Small intestine (tissue), 16 donors: ENCODE measurements at places on chromosomes 3 and 15. TPM values are rescaled to one million over a fixed set of nuclear protein-coding genes. Genes with fewer than 3 reads are reported as not detected.

ZNF197 gene
- polyA plus RNA-seq = 23.0 TPM

AADAC gene
- polyA plus RNA-seq = 55.5 TPM

DNA sequence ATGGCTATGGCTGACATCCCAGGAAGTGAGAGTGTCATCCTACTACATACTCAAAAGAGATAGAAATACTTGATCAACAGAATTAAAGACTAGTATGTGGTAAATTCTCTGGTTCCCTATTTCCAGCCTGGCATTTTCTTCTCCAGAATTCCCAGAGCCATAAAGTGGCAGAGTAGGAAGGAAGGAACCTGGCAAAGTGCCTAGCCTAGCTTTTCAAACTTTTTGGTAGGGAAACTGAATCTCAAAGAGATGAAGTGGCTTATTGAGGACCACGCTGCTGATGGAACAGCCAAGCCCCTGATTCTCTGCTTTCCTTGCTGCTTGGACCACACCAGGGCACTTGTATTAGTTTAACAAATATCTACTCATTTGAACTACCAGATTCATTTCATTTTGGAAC, 312.4 kb upstream of the RORA start:
- no peak overlapping the region for H3K27ac ChIP-seq
- no peaks in the 10 kb centered on the region for H3K36me3 ChIP-seq
- no peak overlapping the region for H3K4me3 ChIP-seq
- H3K27me3 ChIP-seq = no peaks in the 10 kb centered on the region

DNA sequence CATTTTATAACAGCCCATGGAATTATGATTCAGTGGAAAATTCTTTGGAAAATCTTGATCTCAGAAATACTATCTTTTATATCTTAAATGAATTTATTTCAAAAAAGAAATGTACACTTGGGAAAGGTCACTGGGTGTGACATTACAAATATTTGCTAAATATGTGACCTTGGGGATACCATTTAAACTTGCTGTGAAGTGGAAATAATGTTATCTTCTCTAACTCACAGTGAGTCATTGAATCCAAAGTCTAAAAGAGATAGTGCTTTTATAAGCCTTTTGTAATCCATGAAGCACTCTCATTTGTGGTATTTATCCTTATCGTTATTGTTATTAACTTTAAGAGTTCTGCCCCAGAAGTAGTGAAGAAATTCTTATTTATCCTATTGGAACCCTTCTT, 289.8 kb upstream of the SEMA6D start:
- H3K27me3 ChIP-seq = no peaks in the 10 kb centered on the region
- peaks cover 4% of the 10 kb centered on the region for H3K4me1 ChIP-seq
- DNase-seq = peak; percentile 59

DNA sequence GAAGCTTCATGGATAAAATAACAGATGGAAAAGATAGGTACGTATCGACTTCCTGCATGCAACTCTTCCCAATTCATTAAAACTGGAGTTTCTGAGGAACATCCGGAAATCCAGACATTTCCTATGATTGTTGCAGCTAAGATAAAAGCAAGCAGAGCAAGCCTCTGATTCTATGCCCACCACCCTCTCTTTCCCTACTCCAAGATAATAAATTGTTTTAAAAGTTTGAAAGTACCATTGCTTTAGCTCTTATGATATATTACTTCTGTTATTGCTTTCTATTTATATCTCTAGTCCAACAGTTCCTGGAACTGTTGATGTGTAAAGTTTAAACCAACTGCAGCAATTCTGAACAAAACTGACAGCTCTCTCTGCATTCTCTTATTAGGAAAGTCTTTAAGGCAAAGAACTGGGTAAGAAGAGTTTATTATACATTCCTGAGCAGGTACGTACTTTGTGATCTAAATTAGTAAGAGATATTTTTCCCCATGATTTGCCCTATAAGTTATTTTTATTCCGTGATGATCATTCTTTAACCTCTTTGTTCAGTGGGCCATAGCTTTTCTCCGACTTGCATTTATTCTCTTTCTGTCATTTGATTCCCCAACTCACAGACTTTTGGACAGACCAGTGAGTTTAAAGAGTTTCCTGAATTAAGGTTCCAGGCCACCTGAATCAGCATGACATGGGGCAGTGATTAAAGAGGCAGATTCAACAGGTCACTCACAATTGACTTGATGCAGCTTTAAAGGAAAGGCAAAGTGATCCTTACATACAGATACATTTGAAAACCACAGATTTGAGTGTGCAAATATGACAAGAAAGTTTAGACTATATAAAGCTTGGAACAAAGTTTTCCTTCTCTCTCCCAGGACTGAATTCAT, 94.2 kb upstream of the THRB start:
- H3K4me1 ChIP-seq = peaks cover 40% of the 10 kb centered on the region
- H3K36me3 ChIP-seq = no peaks in the 10 kb centered on the region
- no peaks in the 10 kb centered on the region for H3K27me3 ChIP-seq

DNA sequence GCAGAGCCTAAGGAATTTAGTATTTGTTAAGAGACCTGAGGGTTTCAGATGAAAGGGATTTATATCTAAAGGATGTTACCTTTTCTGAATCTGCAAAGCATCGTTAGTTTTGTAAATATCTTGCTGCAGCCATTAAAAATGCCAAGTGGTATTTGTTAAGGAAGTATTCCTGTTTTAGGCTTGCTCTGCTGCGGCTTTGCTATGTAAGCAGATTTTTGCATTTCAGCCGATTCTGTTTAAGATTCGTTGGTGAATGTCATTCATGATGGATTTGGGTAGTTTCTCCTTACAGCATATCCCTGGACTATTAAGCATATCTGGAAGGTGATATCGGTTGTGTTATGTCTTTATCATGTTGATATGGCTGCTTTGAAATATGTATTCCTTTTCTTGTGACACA, 1.0 kb downstream of the USP8 start:
- no peaks in the 10 kb centered on the region for H3K4me1 ChIP-seq
- DNase-seq = no peak
- H3K27ac ChIP-seq = no peak overlapping the region
- H3K27me3 ChIP-seq = no peaks in the 10 kb centered on the region

DNA sequence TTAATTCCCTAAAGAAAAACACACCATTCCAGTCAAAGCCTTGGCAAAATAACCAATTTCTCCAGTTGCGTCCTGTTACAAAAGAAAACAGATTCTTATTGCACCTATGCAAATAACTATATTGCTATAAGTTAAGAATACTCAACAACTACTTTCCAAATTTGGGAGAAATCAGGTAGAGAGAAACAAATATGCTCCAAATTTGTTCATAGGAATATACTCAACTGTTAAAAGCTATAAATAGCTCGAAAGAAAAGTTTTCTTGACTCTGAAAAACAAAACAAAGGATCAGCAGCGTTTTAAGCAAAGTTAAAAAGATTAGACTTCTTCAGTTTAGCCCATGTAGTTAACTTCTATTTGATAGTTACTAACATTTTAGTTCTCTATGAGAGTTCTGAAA, 20.1 kb upstream of the SKIL start:
- no peaks in the 10 kb centered on the region for H3K27me3 ChIP-seq
- no peaks in the 10 kb centered on the region for H3K36me3 ChIP-seq
- H3K4me1 ChIP-seq = no peaks in the 10 kb centered on the region
- no peak for DNase-seq
- no peak overlapping the region for H3K27ac ChIP-seq

ST3GAL6 gene
- polyA plus RNA-seq = 7.6 TPM

- H3K27me3 ChIP-seq = no peaks in the 10 kb centered on the region
- peaks cover 1% of the 10 kb centered on the region for H3K4me1 ChIP-seq
- H3K36me3 ChIP-seq = no peaks in the 10 kb centered on the region
- H3K4me3 ChIP-seq = no peak overlapping the region
- DNase-seq = no peak
- H3K27ac ChIP-seq = peak overlapping the region; percentile 23
These were observed 473.6 kb upstream of the PROK2 start for GRCh38 chr3:72258361-72259141.

TEX55 gene
- not detected for polyA plus RNA-seq

GRCh38 chr3:99499235-99500158, 138.9 kb upstream of the COL8A1 start:
- H3K36me3 ChIP-seq = no peaks in the 10 kb centered on the region
- peak; percentile 6 for DNase-seq
- no peak overlapping the region for H3K4me3 ChIP-seq
- H3K27me3 ChIP-seq = no peaks in the 10 kb centered on the region
- no peak overlapping the region for H3K27ac ChIP-seq

DNA sequence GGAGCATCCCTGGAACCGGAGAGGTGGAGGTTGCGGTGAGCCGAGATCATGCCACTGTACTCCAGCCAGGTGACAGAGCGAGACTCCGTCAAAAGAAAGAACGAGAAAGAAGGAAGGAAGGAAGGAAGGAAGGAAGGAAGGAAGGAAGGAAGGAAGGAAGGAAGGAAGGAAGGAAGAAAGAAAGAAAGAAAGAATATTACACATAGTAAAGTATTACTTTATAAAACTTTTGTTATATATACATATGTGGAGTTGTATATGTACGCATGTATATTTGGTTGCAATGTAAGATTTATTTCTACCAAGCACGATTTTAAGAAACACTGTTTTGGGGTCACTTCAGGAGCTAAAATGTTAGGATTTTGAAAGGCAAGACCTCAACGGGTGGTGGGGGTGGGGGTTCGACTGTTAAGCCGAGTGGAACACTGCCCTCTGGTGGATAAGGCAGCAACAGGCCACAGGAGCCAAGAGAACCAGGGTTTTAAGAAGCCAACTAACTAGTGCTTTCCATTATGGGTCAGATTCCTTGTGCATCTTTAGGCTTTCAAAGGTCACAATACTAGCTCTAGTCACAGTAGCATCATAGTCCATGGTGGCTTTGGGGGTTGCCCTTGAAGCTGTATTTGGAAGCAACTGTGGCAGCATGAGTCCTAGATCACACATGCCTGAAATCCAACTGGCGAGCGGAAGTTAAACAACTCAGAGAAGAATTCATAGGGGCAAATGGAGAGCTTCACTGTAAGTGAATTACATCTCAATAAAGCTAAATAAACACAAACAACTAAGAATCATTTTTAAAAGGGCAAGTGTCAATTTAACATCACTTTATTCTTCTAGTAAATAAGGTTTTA, 22.5 kb downstream of the GLB1 start:
- H3K27me3 ChIP-seq = no peaks in the 10 kb centered on the region
- H3K36me3 ChIP-seq = peaks cover 3% of the 10 kb centered on the region
- peak; percentile 78 for DNase-seq

DNA sequence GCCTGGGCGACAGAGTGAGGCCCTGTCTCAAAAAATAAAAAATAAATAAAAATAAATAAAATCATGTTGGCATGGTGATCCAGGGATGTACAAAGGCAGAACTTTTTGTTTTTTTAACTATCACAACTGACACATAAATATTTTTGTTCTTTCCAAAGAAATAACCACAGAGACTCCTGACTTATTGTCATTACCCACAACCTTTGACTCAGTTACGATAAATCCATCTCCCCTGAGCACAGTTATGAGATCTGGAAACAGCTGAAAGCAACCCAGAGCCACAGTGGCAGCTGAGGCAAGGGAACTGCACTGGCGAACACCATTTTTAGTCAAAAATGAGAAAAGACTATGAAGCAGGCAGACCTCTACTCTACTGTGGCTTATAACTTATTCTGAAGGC, 24.0 kb downstream of the OSBPL10 start:
- H3K4me1 ChIP-seq = peaks cover 5% of the 10 kb centered on the region
- no peak overlapping the region for H3K27ac ChIP-seq
- no peaks in the 10 kb centered on the region for H3K27me3 ChIP-seq
- H3K4me3 ChIP-seq = no peak overlapping the region
- H3K36me3 ChIP-seq = no peaks in the 10 kb centered on the region

GRCh38 chr15:29686445-29687203, 135.6 kb downstream of the TJP1 start:
- DNase-seq = no peak
- H3K4me3 ChIP-seq = no peak overlapping the region
- H3K27me3 ChIP-seq = no peaks in the 10 kb centered on the region
- peak overlapping the region; percentile 98 for H3K27ac ChIP-seq

DNA sequence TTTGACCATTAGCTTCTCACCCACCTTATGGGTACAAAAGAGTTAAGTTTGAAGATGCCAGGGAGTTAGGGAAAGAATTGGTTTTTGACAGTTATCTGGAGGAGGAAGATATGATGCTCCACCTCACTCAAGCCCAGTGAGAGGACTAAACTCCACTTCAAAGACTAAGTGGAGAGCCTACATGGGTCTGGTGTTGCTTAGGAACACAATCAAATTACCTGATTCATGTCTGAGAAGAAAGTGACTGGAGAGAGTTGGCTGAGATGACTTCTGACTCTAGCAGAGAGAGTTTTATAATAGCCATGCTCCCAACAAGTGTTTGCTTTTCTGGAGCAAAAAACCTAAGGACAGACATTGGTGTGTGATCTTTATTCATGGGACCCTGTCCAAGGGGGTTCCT, 43.3 kb downstream of the SUCNR1 start:
- no peaks in the 10 kb centered on the region for H3K4me1 ChIP-seq
- H3K27me3 ChIP-seq = no peaks in the 10 kb centered on the region

AGBL1 gene
- not detected for polyA plus RNA-seq

- H3K4me1 ChIP-seq = no peaks in the 10 kb centered on the region
- no peak overlapping the region for H3K27ac ChIP-seq
- H3K36me3 ChIP-seq = no peaks in the 10 kb centered on the region
- peak; percentile 36 for DNase-seq
- H3K27me3 ChIP-seq = no peaks in the 10 kb centered on the region
These were observed 111.0 kb downstream of the ERC2 start for GRCh38 chr3:56357266-56357665.
